ENCODE measurements at places on chromosomes 6 and 20. TPM values are rescaled to one million over a fixed set of nuclear protein-coding genes. Genes with fewer than 3 reads are reported as not detected.

CENPW gene
- total RNA-seq, result 64.4 TPM

DNA sequence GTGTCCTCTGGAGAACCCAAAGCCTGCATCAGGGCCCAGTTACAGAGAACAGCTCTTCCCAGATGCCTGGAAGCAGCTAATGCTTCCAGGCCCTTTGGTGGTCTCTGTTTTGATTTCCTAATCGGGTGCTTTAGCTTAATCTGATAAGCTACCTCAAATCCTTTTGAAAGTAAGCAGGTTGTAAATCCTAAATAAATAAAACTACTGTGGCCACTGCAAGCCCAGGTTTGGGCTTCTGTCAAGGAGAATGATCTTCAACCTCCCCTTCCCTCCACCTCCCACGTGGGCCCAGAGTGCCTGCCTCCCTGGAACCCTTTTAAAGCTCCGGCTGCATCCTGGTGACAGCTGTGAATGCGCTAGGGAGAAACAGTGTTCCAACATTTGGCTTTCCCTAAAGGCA lies 25.2 kb upstream of the FYN start:
- H3K4me3 ChIP-seq, result no peak overlapping the region
- H3K36me3 ChIP-seq, result no peaks in the 10 kb centered on the region
- DNase-seq, result peak; percentile 16
- no peak overlapping the region for H3K27ac ChIP-seq
- no peaks in the 10 kb centered on the region for H3K27me3 ChIP-seq

DNA sequence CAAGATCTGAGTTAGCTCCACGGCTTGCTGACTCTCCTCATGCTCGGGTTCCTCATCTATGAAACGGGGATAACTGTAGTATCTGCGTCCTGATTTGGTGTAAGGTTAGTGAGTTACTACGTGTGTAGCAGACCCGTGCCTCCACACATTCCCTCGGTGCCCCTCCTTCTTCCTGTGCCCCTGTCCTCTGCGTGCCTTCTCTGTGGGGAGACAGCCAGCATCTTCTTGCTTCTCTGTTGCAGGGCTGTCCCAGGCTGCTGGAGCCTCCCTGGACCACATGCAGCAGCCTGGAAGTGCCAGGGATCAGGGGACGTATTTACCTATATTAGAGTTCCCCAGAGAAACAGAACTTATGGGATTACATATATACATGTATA lies 128.6 kb upstream of the PRND start:
- H3K36me3 ChIP-seq, result no peaks in the 10 kb centered on the region
- H3K27ac ChIP-seq, result no peak overlapping the region
- peaks cover 7% of the 10 kb centered on the region for H3K4me1 ChIP-seq
- no peaks in the 10 kb centered on the region for H3K27me3 ChIP-seq
- H3K4me3 ChIP-seq, result no peak overlapping the region

- H3K36me3 ChIP-seq, result no peaks in the 10 kb centered on the region
- peaks cover 2% of the 10 kb centered on the region for H3K27me3 ChIP-seq
- no peak overlapping the region for H3K4me3 ChIP-seq
- DNase-seq, result peak; percentile 94
These were observed 89.1 kb upstream of the PHACTR3 start for GRCh38 chr20:59515013-59515905.

DNA sequence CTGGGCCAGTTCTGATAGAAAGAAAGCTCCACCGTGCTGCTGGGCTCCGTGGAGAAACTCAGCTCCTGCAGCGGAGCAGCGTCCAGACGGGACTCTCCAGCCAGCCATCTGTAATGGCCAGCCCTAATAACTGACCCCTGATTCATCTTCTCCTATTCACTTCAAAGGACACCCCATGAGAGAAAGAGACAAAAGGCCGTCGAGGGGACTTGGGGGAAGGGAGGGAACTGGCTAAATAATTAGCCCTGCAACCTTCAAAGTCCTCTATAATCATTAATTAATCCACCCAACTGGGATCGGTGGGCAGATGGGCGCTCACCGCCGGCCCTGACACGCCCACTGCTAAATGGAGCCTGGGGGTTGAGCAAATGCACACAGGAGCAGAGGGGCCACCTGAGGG lies 512.4 kb downstream of the CD83 start:
- H3K36me3 ChIP-seq, result no peaks in the 10 kb centered on the region
- DNase-seq, result no peak
- no peaks in the 10 kb centered on the region for H3K27me3 ChIP-seq
- no peak overlapping the region for H3K4me3 ChIP-seq
- no peak overlapping the region for H3K27ac ChIP-seq

DNA sequence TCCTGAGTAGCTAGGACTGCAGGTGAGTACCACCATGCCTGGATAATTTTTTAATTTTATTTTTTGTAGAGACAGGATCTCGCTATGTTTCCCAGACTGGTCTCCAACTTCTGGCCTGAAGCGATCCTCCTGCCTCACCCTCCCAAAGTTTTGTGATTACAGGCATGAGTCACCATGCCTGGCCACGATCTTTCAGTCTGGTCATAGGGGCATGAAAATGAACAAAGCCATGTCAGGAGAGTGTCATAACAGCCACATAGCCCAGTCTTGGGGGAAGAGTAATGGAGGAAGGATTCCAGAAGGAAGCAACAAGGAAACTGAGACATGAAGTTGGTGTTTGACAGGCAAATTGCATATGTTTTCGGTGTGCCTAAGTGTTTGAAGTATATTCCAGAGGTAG lies 17.0 kb upstream of the SNX3 start:
- no peak overlapping the region for H3K4me3 ChIP-seq
- no peaks in the 10 kb centered on the region for H3K36me3 ChIP-seq
- no peak overlapping the region for H3K27ac ChIP-seq
- DNase-seq, result no peak
- peaks cover 7% of the 10 kb centered on the region for H3K4me1 ChIP-seq
